ENCODE measurements at places on chromosomes 16 and 17.

GRCh38 chr16:12141073-12141951 is 164.8 kb downstream of the SNX29 start:
- DNase-seq: no peak

DNA sequence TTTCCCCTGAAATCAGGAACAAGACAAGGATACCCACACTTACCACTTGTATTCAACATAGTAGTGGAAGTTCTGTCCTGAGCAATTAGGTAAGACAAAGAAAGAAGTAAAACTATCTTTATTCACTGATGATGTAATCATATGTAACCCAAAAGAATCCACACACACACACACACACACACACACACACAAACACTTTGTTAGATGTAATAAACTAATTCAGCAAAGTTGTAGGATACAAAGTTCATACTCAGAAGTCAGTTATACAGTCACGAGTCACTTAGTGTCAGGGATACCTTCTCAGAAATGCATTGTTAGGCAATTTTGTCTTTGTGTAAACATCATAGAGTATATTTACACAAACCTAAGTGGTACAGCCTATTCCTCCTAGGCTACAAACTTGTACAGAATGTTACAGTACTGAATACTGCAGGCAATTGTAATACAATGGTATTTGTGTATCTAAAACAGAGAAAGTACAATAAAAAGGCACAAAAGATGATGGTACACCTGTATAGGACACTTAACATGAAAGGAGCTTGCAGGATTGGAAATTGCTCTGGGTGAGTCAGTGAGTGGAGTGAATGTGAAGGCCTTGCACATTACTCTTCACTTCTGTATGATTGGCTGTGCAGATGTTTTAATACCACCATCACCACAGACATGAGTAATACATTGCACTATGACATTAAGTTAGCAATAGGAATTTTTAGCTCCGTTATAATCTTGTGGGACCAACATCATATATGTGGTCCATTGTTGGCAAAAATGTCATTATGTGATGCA is 370.1 kb downstream of the ZFHX3 start:
- DNase-seq: no peak

- no peak for DNase-seq
These were observed 11.8 kb downstream of the CDC27 start for GRCh38 chr17:47177261-47177660.

- DNase-seq: peak; percentile 42
These were observed 1.6 kb downstream of the SEZ6 start for GRCh38 chr17:29004081-29004692.

DNA sequence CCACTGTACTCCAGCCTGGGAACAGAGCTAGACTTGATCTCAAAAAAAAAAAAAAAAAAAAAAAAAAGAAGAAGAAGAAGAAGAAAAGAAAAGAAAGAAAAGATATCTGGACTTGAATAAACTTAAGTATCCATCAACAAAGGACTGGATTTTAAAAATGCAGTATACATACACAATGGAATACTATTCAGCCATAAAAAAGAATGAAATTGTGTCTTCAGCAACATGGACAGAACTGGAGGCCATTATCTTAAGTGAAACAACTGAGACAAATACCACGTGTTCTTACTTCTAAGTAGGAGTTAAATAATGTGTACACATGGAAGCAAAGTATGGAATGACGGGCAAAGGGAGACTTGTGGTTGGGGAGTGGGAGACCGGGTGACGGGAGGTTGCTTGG is 40.1 kb upstream of the MNT start:
- DNase-seq: no peak

DNA sequence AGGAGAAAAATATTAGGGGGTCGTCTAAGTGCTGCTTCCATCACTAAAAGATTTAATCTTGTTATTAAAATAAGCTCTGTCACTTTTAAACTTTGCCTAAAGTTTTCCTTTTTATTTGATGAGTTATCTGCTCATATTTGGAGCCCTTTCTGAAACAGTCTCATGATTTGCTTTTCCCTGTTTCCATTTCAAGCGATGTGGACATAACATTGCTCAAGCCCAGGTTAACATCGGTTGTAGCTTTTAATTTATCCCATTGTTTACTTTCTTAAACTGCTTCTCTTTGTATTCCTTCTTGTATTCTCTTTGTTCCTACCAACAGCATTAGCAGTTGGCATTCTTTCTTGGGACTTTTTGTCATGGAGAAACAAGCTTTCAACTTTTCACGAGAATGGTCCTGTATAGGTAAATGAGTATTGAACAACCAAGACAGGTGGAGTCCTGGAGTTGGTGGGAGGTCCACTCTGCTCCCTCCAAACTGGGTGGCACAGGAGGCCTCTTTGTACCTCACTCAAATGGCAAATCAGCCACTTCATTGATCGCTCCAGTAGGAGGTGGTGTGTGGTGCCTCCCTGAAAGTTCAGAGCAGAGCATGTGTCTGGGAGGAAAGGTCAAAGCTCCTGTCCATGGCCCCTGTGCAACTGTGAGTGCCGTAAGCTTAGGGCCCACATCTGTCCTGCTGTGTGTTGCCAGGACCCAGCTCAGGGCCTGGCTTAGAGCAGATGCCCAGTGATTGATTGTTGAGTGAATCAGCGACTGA is 107.0 kb downstream of the CYLD start:
- DNase-seq: no peak

GRCh38 chr16:14024283-14024682 is 46.8 kb upstream of the MRTFB start:
- DNase-seq: no peak

- no peak for DNase-seq
These were observed 140.4 kb downstream of the PMP22 start for GRCh38 chr17:15124746-15125145.

DNA sequence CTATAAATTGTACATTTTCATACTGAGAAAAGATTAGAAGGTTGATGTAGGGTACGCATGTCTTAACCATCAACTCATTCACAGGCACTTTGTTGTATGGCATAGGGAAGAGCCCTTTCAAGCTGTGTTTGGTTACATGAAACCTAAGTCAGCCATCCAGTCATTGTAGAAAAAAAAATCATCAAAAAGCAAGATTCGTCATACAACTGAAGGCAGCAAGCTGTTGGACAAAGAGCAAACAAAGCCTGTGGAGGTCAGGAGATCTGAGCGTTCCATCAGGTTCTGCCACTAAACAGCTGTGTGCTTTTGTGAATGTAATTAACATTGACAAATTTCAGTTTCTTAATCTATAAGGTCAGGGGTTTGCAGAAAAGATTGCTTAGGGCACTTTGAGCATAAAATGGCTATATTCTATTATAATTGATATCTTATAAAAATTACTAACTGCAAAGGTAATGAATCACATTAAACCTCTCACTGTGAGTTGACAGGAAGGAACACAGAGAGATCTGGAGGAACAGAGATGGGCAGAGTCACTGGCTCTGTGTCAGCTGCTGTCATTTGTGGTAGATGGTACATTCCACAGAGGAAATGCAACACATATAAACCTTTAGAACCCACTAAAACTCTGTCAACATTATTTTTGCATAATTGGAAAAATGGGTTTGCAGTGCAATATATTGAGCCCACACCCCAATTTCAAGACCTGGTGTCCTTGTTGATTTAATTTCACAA is 66.3 kb upstream of the MYOCD start:
- no peak for DNase-seq

GRCh38 chr16:50696575-50697420 is 3.4 kb downstream of the NOD2 start:
- DNase-seq: peak; percentile 14

- peak; percentile 37 for DNase-seq
These were observed 1.3 kb downstream of the C17orf58 start for GRCh38 chr17:67994817-67995569.

DNA sequence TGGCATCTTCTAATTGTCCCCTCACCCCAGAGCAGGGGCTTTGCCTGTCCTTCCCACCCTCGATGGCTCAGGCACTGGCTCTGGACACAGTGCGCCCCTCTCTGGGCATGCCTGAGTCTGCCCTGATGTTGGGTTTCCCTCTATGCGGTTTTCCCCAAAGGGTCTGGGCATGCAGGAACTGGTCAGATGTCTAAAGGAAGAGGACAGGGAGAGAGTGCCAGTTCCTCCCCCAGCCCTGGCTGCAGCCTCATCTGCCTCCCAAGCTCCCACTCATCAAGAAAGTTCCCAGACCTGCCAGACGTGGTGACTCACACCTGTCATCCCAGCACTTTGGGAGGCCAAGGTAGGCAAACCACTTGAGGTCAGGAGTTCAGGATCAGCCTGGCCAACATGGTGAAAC is 41.3 kb upstream of the PABPN1L start:
- no peak for DNase-seq

DNA sequence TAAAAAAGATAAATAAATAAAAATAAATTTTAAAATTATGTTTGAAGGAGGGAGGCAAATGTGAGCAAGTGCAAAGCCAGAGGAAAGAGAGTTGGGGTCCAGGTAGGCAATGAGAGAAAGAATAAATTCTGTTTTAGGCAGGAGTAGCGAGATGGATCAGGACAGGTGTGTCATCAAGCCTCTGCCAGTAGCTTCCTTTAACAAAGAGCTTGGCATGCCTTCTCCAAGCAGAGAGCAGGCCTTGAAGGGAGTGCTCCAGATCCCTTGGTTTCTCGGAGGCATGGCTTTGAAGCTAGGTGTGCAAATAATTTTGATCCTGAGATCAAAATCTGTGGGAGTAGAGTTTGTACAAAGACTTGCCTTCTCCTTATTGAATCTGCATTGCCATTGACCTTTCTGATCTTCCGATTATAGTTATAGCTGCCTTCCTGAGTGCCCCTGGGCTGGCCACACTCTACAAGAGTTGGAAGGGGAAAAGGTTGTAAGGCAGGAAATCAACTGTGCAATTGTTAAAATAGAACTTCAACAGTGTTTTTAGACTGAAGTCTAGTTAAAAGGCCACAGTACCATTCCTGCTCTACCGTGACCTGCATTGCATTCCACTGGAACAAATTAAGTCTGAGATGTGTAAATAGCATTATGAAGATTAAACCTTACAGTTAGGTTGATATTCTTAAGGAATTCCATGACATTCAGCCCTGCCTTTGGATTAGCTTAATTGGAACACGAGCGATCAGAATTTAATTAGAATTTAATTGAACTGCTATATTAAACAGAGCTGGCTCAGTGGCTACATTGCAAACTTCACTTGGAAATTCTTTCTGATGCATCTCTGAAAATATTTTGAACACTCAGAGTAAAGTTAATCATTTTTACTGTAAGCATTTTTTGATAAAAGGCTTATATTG is 33.7 kb downstream of the IQCK start:
- no peak for DNase-seq

DNA sequence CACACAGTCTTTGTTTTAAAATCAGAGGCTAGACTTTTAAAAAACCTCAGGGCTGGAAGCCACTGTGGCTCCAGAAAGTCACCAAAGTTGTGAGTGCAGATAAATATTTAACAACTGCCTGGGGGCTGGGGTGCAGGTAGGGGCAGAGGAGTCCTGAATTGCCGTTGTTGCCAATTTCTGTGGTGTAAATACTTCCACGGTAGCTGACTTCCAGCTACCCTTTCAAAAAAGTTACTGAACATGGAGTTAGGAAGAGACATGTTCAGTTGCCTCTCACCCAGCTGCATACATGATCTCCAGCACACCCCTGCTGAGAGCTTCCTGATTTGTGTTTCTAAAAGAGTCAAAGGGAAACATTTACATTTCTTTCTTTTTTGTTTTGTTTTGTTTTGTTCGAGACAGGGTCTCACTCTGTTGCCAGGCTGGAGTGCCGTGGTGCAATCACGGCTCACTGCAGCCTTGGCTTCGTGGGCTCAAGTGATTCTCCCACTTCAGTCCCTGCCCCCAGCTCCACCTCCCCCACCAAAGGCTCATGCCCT is 58.7 kb downstream of the PLXDC1 start:
- no peak for DNase-seq

DNA sequence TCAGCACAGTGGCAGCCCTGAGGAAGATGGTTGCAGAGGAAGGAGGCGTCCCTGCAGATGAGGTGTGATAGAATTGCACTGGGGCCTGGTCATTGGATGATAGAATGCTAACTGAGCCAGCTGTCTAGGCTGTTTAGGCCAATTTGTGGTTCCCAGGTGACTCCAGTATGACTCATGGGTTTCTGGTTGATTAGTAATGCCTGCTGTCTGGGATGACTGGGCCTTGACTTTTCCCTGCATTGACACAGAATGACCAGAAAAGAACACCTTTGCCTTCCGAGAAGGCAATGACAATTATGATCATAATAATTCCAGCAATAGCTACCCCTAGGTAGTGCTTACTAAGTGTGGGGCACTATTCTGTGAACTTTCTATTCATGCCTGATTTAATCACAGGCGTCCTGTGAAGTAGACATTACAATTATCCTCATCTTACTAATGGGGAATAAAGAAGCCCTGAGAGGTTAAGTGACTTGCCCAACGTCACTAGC is 31.5 kb downstream of the USP43 start:
- no peak for DNase-seq

- DNase-seq: peak; percentile 19
These were observed 1.5 kb downstream of the ATPAF2 start for GRCh38 chr17:18037486-18037885.

- no peak for DNase-seq
These were observed 65.0 kb downstream of the CCDC182 start for GRCh38 chr17:57679906-57680695.

DNA sequence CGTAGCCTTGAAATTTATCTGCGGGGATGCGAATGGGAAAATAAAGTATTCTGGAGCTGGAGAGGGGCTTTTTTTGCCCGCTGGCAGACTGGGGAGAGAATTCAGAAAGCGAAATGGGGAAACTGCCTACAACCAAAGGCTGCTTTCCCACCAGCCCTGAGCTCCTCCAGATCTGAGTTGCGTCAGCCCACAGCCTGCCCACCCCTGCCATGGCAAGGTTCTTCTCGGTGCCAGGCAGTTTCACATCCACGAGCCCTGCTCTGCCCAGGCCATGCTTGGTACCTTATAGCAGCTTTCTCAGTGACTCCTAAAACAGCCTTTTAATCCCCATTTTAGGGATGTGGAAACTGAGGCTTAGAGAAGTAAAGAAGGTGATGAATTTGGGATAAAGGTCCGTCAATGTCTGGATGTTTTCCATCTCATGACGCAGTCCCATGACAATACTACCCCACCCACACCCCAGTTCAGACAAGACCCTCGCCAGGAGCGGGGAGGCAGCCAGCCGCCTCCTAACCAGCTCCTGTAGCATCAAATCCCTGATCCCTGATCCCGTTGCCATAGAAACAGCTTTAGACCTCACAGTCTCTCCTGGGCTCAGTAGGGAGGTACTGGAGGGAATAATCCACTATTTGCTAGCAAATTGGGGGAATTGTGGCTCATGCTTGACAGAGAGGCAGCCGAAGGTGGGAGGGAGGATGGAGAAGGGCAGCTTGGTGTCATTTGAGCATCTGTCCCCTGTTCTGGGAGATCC is 113.5 kb downstream of the MGAT5B start:
- no peak for DNase-seq

GRCh38 chr17:1107777-1108477 is 71.9 kb downstream of the ABR start:
- DNase-seq: no peak

All from globus pallidus (tissue), 1 donor.